ENCODE measurements at places on chromosomes 16 and 17.

DNA sequence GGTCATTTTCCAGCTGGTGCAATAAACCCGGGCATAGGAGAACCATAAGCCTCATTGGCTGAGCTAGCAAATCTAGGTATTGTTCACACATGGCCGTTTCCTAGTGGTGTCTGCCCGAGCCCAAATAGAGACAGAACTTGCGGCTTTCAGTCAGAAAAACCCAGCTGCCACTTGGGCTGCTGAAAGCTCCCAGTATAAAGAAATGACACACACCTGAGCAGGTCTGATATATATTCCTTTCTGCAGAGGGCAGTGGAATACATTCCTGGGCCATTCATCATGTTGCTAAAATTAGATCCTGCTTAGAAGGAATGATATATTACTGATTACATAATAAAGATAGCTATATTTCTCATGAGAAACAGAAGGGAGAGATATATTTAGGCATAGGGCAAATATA lies 83.9 kb upstream of the IRX5 start:
- no peak for DNase-seq

DNA sequence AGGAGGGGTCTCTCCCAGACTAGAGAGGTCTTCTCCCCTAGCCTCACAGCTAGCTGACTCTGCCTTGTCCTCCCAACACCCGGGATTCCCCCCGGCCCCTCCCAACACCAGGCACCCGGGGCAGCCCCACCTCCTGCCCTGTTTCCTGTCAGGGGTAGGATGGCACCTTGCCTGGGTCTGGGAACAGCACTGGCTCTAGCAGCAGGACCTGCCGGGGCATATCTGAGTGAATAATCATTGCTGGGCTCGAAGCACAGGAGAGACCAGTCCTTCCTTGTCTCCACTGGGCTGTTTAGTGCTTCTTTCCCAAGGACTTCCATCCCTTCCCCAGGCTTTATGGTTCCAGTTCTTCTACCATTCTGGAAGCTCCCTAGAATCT lies 25.7 kb downstream of the MINK1 start:
- DNase-seq, result no peak

GRCh38 chr17:74607221-74607620 lies 15.1 kb upstream of the CD300LD start:
- no peak for DNase-seq

DNA sequence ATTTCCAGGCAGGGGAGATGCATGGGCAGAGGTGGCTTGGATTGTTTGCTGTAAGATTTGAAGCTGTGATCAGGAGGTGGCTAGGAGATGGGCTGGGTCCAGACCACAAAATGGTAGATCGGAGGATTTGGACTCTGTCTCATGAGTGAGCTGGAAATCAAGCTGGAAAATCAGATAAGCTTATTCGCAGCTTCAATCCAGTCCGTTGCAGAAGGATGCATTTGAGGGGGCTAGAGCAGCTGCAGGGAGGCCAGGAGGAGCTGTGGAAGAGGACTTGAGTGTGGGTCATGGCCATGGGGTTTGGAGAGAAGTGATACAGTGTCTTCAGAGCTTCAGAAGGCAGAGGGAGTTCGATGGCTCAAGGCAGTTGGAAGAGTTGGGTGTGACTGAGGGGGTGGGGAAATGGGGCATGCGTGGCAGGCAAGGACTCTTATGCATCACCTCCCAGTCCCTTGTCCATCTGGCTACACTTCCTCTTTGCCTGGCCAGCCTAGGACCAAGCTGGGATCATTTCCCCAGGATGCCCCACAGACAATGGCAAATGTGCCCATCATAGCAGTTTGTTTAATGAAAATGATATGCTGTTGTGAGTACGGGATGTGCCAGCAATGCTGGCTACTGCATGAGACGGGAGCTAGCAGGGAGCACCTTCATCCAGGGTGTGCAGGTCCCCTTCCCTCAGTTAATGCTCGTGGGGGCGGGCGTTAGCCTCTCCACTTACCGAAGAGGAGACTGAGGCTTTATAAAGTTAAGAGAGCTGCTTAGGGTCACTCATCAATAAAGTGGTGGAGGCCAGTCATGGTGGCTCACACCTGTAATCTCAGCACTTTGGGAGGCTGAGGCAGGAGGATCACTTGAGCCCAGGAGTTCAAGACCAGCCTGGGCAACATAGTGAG lies 20.6 kb downstream of the QPRT start:
- no peak for DNase-seq

Measured in SW 1271 (cell line).